ENCODE measurements at places on chromosomes 11 and 22.

GRCh38 chr11:5042091-5042490 is 4.2 kb upstream of the OR52J3 start:
- DNase-seq: no peak

- no peak for DNase-seq
These were observed 4.8 kb upstream of the CYB5R3 start for GRCh38 chr22:42653999-42654398.

GRCh38 chr11:75347781-75348566 is 3.5 kb downstream of the ARRB1 start:
- DNase-seq: no peak

GRCh38 chr11:122375687-122376399 is 259.8 kb upstream of the BLID start:
- no peak for DNase-seq

GRCh38 chr11:82756765-82757639 is 23.3 kb upstream of the FAM181B start:
- DNase-seq: no peak

DNA sequence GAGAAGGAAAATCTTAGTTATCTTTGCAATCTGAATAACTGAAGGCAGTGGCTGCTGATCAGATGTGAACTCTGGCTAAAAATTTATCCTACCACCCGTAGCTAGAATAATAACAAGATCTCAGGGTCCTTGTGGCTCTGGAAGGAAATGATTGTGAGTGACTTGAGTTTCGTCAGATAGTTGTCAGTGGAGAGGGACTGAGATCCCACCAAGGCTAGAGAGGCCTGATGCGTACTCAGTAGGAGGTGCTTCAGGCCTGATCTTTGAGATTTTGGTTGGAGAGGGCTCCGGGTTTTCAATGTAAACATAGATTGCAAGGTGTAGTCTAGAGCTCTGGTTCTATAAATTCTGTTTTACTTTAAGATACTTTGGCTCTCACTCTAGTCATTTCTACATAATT is 1.4 kb downstream of the MADD start:
- DNase-seq: no peak

DNA sequence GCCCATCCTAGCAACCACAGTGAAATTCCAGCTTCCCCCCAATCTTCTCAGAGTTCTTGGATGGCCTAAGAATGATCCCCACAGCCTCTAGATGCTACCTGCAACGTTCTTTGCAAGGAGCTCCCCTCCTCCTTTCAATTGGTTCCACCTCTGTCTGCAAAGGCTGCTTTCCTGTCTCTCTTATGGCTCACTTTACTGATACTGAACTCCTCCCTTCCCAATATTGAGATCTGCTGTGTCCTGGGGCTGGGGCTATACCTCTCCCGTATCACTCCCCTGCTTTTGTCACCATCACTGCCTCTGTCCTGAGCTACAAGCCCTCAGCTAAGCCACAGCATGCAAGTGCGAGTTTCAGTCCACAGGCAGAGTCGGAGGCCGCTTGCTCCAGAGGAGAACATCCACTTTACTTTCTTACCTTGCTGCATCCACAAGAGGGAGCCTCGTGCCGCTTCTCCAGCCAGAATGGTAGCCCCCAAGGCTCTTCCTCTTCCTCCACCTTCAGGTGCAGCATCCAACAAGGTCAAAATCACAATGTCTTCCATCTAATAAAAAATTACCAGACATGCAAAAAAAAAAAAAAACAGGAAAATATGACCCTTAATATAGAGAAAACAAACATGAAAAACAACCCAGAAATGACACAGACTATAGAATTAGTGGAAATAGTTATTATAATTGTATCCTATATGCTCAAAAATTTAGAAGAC is 48.6 kb upstream of the TMEM45B start:
- no peak for DNase-seq

GRCh38 chr22:37609240-37610152 is 862 bp downstream of the GGA1 start:
- no peak for DNase-seq

DNA sequence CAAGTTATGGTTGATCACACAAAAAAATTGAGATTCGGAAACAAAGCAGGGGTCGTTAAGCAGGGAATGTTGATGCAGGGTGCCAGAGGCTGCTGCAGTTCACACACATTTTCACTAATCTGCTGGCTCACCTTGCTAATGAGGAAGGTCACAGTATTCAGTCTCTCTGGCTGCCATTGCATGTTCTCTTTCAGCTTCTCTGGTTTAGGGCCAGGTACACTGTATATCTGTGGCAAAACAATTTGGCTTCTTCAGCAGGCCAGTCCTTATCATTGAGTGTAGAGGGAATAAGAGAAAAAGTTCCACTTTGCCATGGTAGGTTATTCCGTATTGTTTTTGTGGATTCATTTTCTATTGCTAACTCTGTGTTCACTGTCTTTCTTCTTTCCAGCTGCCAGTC is 283.7 kb upstream of the ANO3 start:
- no peak for DNase-seq

DNA sequence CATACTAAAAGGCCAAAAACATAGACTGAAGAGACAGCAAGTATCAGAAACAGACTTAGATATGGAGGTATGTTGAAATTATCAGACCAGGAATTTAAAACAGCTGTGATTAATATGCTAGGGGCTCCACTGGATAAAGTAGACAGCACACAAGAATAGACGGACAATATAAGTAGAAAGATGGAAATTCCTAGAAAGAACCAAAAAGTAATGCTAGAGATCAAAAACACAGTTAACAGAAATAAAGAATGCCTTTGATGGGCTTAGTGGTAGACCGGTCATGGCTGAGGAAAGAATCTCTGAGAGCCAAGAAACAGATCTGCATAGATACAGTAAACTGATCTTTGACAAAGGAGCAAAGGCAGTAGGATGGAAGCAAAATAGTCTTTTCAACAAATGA is 250.2 kb downstream of the SWAP70 start:
- DNase-seq: no peak

DNA sequence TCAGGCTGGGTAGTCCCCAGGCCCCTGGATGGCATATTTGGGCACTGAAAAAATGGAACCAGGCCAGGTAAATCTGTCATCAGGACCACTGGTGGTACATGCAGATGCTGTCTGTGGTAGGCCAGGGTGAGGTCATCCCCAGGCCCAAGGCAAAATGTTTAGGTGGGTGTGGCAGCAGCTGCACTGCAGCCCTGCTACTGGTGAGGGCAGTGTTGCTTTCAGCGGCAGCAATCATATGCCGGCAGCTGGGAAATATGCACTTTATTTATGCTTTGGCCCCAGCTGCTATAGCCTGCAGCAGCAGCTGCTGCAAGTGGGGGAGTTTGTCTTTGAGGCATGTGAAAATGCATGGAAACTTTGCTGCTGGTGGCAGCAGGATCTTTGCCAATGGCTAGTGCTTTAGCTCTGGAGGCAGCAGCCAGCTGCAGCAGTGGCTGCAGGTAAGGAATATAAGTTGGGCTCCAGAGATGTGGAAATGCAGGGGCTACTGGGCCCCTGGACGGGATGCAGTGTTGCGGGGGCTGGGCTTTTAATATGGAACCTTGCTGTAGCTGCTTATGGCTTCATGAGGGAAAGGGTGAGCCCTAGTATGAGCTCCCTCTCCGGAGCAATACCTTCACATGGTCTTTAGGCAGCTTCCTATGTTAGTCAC is 365.7 kb upstream of the CADM1 start:
- DNase-seq: no peak

DNA sequence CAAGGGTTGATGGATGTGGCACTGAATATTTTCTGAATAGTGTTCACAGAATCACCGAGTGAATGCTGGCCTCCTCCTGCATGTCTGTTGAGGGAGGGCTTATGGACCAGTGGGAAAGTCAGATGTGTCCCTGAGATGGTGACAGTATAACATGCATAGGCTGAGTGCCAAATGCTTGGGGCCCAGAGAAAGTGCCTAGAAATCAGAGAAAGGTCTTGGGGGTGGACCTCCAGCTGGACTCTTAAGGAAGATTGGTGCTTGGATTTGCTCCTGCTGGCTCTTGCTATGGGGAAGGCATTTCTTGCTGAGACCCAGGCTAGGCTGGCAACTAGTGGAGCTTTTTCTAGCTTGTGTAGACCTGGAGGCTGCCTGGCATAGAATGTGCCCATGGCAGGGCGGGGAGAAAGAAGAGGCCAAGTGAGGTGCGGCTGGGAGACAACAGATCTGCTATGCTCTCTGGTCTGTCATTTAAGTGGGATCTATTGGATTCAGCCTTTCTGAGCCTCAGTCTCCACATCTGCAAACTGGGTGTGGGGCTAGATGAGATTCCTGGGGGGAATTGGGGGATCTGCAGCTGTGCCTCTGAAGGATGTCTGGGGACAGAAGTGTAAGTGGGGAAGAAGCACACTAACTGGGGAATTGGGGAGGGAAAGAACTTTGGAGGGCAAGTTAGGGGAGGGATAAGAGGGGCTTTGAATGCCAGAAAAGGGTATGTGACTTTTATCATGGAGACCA is 27.4 kb downstream of the ZNRF3 start:
- no peak for DNase-seq

DNA sequence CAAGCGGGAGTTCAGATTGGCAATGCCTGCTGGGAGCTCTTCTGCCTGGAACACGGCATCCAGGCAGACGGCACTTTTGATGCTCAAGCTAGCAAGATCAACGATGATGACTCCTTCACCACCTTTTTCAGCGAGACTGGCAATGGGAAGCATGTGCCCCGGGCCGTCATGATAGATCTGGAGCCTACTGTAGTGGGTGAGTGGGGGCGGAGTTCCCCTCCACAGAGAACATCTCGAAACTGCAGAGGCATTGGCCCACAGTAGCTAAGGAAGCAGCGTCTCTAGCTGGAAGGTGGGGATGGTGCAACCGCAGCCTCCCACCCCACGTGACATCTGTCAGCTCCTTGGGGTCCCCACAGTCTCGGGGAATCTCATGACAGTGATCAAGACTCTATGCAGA is 10.9 kb downstream of the TUBA8 start:
- DNase-seq: no peak

DNA sequence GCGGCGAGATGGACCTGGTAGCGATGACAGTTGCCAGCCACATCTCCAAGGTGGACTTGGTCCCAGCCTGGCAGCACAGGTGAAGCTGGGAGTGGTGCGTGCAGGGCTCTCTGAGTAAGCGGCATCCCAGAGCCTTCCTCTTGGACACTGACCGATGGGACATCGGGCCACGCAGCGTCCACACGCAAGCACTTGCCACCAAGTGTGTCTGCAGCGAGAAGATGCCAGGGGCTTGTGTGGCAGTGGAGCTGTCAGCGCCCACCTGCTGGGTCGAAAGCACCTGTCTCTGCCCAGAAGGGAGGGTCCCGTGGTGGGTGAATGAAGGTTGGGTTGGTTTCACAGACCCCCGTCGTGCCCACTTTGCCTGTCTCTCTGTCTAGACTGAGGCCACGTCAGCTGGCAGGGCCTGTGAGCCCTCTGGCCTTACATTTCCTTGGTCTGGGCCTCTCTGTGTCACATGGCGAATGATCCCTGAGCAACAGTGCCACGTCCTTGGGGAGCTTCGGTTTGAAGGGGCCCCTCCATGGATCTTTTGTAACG is 50.8 kb upstream of the SMIM38 start:
- DNase-seq: no peak

DNA sequence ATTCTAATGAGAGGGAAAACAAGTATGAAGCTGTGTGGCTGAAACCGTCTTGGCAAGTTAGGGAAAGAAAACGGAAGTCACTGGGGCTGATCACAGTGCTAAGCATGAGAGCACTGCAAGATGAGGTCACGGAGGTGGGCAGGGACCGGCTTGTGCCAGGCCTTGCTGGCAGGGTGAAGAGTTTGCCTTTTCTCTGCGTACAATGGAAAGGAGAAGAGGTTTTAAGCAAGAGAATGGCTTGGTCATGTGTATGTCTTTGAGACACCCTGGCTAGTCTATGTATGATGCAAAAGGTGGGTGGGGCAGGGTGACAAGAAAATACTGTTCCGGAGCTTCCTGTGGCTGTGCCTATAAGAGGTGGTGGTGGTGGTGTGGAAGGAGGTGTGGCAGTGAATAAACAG is 567.9 kb downstream of the NTM start:
- peak; percentile 73 for DNase-seq

DNA sequence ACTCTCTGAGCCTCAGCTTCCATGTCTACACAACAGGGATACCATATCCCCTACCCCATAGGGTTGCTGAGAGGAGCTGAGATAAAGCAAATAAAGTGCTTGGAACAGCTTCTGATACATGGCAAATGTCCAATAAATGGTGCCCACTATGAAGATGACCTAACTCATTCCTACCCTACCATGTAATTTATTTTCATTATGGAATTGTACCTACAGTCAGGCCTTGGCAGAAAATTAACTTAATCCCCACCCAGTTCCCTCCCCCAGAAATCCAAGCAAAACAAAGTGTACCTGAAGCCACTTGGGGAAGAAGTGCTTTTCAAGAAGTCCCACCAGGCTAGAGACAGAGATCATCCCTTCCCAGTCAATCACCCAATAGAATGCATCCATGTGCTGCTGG is 10.8 kb downstream of the SRRD start:
- DNase-seq: no peak

GRCh38 chr11:78647986-78648875 is 73.6 kb upstream of the NARS2 start:
- DNase-seq: no peak

- no peak for DNase-seq
These were observed 3.0 kb downstream of the PKP3 start for GRCh38 chr11:396948-397548.

DNA sequence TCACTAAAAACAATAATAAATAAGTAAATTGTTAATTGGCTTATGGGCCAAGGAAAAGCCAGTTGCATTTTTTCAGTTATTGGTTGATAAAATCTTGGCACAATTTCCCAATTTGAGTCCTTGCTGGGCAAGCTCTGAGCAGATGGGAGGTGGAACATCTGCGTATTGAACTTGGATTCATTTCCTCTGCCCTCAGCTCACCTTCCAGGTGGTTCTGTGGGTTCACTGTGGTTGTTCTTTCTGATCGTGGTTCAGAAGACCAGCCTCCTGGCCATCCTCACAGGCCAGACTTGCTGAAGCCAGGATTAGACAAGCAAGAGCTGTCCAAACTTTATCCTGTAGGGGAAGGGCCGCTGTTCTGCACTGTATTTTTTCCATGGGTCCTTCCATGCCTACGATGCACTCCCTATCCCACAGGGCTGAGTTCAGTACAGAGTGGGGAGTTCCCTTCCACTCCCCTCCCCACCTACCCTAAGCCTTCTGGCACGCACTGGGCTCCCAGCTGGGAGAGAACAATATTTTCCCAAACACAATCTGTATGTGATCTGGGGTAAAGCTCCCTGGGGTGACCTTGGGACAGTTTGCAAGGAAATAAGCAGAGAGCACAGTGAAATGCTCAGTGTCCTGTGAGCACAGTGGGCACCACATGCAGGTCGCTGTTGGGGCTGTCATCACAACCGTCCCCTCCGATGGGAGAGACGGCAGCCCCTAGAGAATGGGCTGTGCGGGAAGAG is 43.5 kb upstream of the TP53I11 start:
- no peak for DNase-seq

DNA sequence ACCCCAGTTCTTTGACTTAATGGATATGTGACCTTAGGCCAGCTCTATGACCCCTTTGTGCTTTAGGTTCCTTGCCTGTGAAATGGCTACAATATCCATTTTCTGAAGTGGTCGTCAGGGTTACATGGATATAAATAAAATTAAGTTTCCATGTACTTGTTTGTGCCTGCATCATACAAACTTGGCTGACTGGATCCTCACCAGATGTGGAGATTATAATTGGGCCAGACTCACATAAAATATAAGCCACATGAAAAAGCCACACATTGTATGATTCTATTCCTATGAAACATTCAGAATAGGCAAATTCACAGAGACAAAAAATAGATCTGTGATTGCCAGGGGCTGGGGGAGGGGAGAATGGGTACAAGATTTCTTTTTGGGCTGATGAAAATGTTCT is 100.9 kb upstream of the USP47 start:
- no peak for DNase-seq

Data from kidney epithelial cell (primary cell).